ENCODE measurements at places on chromosomes 5 and 9.

DNA sequence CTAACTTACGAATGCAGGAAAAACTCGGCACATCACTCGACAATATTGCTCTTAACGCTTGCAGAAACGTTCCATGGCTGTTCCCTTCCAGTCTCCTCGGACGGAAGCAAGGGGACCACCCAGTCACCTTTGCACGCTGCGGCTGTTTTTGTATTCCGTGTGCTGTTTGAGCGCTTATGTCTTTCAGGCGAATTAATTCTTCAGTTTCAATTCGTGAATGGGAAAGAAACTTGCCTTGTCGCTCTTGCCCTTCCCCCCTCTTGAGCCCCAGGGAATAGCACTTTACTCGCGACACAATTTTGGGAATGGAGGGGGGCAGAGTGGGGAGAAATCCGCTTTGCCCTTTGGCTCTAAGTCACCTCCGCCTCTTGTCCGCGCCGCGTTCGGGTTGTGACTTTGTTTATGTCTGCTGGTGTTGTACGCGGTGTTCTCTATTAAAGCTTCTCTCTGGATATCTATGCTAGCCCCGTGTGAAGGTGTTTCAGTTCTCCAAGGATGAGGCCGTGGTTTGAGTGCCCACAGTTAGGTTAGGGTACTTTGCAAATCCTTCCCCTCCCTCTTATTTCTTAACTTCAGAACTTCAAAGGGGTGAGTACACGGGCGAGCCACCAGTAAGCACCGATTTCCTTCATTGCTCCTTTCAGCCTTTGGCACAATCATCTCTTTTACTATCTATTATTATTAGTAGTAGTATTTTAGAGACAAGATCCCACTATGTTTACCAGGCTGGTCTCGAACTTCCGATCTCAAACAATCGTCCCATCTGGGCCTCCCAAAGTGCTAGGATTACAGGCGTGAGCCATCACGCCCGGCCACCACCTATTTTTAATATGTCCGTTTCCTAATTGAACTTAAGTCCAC is 2.7 kb downstream of the FOXB2 start:
- no peak for DNase-seq

- DNase-seq = no peak
Measured at GRCh38 chr5:23614422-23614821, 107.0 kb downstream of the PRDM9 start.

GRCh38 chr5:35306716-35307365 is 76.6 kb upstream of the PRLR start:
- DNase-seq = no peak

DNA sequence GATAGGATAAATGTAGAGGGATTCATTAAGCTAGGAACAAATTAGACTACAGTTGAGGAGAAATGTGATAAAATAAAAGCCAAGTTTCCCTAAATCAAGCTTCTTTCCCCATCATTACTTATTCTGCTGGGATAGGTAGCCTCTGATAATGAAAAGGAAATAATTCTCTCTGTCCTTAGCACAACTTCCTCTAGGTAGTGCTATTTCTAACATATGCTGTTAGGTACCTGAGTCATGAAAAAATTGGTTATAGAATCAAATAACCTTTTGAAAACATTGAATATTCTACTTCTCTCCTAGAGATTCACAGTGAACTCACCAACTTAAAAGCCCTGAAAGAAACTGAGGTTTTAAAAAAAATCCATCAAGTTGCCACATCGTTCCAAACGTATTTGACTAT is 1793.1 kb downstream of the EFNA5 start:
- no peak for DNase-seq

GRCh38 chr9:86563350-86563749 is 209.1 kb upstream of the TUT7 start:
- DNase-seq = no peak

- no peak for DNase-seq
Measured at GRCh38 chr5:98793223-98793622, 19.8 kb downstream of the RGMB start.

DNA sequence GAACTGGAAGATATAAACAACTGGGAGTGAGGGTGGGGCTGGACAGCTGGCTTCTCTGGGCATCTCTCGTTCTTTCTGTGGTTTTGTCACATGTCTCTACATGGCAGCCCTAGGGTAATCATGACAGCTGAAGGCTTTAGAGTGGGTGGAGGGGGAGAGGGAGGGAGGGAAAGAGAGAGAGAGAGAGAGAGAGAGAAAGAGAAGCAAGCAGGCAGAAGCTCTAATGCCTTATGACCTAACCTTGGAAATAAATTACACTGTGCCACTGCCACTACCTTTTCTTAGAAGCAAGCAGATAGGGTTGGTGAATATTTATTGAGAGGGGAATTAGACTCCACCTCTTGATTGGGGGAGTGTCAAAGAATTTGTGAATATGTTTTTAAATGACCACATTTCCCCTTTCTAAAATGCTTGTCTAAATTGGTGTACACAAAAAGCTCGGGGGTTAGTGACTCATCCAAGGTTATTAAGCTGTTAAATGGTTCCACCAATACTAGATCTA is 2.6 kb upstream of the DAPK1 start:
- DNase-seq = no peak

DNA sequence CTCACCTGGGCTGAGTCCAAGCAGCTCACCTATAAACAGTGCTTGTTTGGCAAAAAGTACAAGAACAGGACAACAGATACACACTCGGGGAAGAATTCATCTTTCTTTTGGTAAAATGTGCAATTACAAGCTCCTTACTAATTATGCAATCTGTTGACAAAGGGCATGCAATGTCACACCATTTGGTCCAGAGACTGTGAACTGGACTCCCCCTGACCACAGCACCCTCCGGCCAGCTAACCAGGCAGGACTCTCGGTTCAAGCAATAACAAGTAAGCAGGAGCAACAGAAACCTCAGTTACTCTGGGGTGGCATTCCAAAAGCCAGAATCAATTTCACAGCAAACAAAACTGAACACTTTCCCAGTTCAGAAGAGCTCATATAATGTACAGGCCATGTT is 113.8 kb downstream of the GNAQ start:
- no peak for DNase-seq

GRCh38 chr9:89562186-89562814 is 42.5 kb upstream of the GADD45G start:
- DNase-seq = no peak

DNA sequence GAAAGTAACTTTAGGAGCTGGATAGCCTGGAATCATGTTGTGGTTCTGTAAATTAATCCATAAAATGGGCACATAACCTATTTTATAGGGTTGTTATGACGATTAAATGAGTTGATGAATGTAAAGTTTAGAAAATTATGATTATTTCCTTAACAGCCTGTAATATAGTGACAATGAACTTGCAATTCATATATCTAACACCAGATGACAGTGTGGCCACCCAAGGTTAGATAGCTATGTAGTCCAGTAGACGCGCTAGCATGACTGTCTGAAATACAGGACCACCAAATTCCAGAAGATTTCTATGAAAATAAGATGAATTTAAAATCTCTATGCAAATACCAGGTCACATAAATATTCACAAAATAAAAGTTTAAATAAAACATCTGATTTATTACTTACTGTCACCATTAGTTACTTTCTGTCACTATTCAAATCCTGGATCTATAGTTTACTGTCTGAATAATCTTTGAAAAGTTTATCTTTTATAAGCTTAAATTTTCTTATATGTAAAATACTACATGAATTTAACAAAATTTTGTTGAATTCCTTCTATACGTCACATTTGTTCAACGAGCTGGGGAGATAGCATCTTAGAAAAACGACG is 26.1 kb upstream of the MACIR start:
- DNase-seq = no peak

GRCh38 chr5:95284572-95285408 is at the start of gene MCTP1:
Gene MCTP1, minus strand, starts transcription at chr5:95285094.
- no peak for DNase-seq

DNA sequence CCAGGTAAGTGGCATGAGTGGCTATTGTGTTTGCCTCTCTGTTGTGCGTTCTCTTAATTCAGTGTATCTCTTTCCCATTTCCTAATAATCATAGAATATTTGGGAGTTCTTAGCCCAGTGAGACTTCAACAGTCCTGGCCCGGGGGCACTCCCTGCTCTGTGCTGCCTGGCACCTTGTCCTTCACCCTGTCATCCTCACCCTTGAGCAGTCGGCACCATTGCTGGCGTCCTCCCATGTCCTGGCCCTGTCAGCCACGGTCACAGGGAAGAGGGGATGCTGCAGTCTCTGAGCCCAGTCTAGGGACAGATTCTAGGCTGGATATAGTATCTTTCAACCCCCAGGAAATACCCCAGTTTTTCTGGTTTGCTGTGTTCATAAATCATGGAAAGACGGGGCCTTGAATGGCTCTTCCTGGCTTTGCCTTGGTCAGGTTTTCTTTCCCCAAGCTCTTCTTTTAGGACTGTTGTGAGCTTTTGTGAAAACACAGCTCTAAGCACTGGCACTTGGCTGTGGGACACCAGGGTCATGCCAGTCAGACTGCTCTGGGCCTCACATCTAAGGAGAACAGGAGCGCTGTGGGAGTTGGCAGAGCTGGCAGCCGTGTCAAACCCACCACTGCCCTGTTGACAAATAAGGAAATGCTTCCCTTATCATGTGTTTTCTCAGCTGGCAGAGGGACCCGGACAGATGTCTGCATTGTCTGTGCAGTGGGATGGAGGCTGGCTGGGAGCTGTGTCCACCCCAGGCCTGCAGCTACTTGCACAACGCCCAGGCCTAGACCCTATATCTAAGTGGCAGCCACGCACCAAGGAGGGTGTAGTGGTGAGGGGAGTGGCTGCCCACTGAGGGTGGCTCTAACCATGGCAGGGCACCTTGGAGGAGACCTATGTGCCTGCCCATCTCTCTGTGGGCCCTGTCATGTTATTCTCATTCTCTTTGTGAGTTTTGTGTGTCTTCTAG is 378.6 kb downstream of the ICE1 start:
- DNase-seq = no peak

DNA sequence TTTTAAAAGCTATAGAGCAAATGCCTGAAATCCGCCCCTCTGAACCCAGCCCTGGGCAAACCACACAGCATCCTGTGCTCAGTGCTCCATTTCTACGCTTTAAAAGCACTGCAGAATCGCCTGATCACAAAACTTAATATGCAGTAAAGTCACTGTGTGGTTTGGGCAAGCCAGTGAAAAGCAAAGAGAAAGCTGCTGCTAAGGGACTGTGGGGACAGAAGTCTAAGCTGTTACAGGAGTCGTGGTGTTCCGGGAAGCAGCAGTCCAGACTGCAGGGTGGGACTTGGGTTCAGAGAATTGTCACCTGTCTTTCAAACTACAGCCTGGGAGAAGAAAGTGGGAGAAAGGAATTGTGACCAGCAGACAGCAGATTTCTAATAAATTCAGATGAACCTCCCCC is 8.2 kb downstream of the RAPGEF1 start:
- DNase-seq = no peak

- no peak for DNase-seq
Measured at GRCh38 chr5:100418231-100418630, 116.9 kb upstream of the FAM174A start.

- DNase-seq = no peak
Measured at GRCh38 chr5:96861076-96861475, 15.2 kb upstream of the ERAP2 start.

GRCh38 chr9:75866273-75866871 is 24.1 kb upstream of the PCSK5 start:
- no peak for DNase-seq

GRCh38 chr9:106149956-106150355 is 455.6 kb downstream of the TMEM38B start:
- no peak for DNase-seq

- DNase-seq = no peak
Measured at GRCh38 chr5:79834098-79834753, 144.6 kb downstream of the CMYA5 start.

DNA sequence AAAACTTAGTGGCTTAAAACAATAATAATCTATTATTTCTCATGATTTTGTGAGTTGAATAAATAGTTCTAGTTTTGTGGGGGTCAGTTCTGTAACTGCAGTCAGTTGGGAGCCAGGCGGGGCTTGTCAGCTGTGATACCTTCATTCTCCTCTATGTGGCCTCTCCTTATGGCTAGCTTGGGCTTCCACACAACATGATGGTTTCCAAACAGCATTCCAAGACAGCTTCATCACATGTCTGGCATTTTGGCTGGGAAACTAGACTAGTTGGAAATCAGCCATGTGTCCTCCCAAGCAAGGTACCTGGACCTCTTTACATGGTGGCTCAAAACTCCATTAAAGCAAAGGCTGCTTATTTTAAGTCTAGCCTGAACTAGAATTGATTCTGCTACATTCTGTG is 61.4 kb upstream of the RANBP3L start:
- no peak for DNase-seq

GRCh38 chr9:14231196-14231990 is 82.5 kb downstream of the NFIB start:
- DNase-seq = no peak

DNA sequence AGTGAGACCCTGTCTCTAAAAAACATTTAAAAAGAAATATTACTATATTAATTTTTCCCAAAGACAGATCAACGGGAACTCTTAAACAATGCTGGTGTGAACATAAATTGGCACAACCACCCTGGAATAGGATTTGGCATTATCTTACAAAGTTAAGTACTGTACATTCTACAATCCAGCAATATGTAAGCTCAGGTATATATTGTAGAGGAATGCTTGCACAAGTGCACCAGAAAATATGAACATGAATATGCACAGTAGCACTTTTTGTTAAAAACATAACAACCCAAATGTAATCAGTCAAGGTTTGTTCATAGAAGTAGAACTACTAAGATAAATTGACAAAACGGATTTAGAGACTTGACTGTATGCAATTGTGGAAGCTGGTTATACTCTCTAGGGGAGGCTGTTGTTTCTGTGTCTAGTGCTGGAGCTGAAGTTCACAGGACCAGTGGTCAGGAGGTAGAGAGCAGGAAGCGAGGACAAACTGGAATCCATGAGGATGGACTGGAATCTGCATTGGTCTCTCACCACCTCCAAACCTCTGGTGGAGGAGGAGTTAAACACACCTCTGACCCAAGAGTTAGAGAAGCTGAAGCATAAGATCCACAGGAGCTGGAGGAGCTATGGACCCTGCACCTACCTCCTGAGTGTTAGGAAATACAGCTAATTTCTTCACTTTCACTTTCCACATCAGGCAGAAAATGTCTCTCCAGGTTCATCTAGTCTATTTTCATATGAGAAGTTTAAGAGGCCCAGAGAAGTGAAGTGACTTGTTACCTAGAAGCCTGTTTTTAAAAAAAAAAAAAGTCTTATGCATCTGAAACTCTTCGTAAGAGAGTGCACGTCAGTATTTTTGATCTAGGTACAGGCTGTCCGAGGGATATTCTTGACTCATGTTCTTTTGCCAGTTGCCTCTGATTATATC is 20.3 kb upstream of the RIC1 start:
- no peak for DNase-seq

GRCh38 chr9:91029650-91030361 is 228.2 kb downstream of the SYK start:
- no peak for DNase-seq

GRCh38 chr5:132498152-132498551 is 7.6 kb upstream of the IRF1 start:
- DNase-seq = no peak

- no peak for DNase-seq
Measured at GRCh38 chr5:158013939-158014338, 155.0 kb upstream of the CLINT1 start.

Measured in activated gamma-delta T cell (primary cell).